ENCODE measurements at places on chromosomes 7 and 10. TPM values are rescaled to one million over a fixed set of nuclear protein-coding genes. Genes with fewer than 3 reads are reported as not detected.
A peak's percentile ranks its signal among the peaks of the same experiment; 100 is the strongest.

DNA sequence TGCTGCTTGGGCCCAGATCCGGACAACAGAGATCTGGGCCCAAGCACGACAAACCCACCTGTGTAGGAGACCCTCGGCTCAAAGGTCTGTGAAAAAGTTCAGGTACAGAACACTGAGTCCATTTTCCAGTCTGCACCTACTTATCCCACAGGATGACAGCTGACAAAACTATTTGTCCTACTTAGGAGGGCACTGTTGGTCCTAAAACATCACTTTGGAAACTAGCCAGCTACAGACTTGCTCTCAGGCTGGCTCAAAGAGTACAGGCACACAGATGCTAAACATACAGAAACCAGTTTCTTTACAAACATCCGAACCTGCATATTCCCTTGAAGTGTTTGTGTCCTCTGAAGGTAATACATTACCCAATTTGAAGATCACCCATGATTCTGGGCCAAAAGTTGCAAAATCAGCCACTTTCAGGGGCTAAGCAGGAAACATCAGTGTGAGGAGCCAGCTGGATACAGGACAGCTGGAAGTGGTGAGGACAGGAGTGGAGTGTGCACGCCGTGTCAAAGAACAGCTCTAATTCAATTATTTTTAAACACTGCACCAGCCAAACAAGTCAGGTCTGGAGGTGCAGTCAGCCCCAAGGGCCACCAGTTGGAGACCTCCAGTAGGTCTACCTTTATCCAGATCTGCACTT is 88.5 kb downstream of the NOC3L start:
- DNase-seq = peak; percentile 78

GRCh38 chr7:13035233-13035632 is 347.8 kb downstream of the ARL4A start:
- no peak for DNase-seq

DNA sequence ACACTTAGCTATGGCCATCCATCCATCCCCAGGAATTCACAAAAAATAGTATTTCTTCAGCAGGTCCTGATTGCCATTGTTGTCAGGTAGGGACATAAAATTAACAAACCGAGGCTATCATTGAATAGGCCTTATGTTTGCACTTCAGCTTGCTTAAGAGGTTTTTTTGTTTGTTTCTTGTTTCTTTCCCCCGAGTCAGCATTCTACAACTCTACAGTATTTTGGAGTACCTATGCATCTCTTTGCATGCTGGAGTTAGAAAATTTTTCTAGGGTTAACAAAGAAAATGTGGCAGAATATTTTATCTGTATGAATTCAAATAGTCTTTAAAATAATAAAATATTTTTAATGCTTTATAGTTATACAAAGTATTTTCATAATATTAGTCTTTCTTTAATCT is 26.3 kb downstream of the CHRM2 start:
- no peak for DNase-seq

- no peak for DNase-seq
Observed at GRCh38 chr10:21083861-21084260, 186.8 kb upstream of the NEBL start.

GRCh38 chr10:110859973-110860376 is 11.8 kb upstream of the PDCD4 start:
- no peak for DNase-seq

DNA sequence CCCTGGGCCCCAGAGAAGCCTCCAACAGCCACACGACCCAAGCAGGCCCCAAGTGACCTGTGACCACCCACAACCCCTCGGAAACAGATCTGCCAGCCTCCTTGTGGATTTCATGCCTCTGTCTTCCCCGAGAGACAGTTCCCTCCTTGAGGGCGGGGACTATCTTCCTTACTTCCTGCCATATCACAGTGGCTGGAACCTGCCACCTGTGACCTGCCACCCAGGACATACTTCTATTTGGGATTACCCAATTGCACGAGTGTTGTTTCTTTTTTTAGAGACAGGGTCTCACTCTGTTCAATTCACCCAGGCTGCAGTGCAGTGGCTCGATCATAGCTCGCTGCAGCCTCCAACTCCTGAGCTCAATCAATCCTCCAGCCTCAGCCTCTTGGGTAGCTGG is 25.9 kb downstream of the TNRC18 start:
- no peak for DNase-seq

- no peak for DNase-seq
Observed at GRCh38 chr10:54137396-54137795, 663.6 kb downstream of the PCDH15 start.

GRCh38 chr7:70420381-70420662 is 711.6 kb upstream of the GALNT17 start:
- DNase-seq = no peak

- DNase-seq = peak; percentile 57
Observed at GRCh38 chr10:123614888-123615287, 51.3 kb upstream of the GPR26 start.

DNA sequence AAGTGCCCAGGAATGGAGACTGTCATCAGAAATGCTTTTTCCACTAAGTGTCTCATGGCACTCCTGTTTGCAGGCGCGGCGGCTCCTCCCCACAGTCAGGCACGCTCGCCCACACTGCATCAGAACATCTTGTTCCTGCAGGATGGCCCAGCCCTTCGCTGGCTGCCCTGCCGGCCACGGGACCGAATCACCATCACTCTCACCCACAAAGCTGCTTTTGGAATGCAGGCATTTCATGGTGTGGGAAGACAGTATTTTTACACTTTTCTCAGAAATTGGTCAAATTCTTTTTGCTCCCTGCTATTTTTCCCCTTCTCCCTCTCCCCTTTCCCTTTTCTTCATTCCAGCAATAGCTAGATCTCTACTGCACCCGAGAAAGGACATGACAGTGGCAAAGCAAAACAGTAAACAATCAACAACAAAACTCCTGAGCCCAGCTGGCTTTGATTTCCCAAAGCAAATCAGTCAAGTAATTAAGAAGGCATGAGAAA is 176.1 kb upstream of the TNS3 start:
- DNase-seq = peak; percentile 53

- no peak for DNase-seq
Observed at GRCh38 chr10:59550061-59550460, 159.6 kb downstream of the SLC16A9 start.

- DNase-seq = peak; percentile 66
Observed at GRCh38 chr10:33460505-33461294, 126.2 kb upstream of the NRP1 start.

DNA sequence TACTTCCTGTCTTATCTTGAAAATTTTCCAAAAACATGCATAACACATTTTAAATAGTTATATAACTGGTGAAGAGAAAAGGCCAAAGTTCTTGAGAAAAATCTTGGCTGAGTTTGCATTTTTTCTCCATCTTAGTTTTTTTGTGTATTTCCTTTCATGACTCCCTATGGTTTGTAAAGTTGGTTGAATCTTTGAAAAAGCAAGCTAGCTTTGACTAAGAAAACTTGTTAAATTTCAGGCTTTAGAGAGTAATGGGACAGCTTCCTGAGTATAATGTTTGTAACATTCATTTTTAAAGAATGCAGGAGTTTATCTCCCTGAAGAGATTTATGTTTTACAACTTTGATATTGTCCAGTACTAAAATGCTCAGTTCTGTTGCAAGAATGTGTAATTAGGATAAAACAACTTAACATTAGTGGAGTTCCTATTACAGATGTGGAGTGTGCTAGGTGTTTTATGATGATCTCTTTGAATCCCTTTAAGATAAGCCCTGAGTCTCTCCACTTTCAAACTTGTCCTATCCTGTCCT is 11.1 kb upstream of the HERPUD2 start:
- no peak for DNase-seq

DNA sequence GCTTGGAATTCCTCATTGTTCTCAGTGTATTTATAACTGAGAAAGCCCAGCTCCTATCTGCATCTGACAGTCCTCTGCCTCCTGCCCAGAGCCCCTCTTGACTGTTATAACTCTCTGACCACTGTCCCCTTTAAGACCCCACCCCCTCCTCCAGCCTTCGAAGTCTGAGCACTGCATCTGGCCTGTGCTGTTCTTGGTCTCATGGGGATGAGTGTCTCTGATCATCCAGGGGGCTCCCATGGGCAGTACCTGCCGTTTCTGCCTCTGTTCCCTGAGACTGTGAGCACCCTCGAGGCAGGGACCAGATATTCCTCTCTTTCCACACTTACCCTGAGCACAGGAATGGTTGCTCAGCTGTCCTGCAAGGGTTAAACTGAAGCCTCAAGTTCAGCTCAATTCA is 7.7 kb downstream of the GHRHR start:
- DNase-seq = no peak

DNA sequence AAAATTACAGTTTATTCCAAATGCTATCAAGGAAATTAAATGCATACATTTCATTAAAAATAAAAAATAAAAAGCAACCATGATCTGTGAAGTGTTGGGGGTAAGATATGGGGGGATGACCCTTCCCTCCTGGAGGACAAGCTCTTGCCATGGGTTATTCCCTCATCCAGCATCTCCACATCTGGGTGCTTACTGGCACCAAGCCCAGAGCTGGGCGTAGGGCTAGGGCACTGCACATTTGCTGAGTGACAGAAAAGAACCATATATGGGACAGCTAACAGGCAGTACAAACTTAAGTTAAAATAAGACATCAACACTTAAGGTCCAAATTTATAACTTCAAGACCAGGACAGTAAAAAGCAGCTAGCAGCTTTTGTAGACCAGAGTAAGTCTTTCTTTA is 10.2 kb downstream of the CCDC6 start:
- DNase-seq = peak; percentile 62

- no peak for DNase-seq
Observed at GRCh38 chr7:51817694-51818225, 501.2 kb upstream of the COBL start.

GRCh38 chr7:130275826-130276297 is 9.2 kb downstream of the CPA2 start:
- no peak for DNase-seq

DNA sequence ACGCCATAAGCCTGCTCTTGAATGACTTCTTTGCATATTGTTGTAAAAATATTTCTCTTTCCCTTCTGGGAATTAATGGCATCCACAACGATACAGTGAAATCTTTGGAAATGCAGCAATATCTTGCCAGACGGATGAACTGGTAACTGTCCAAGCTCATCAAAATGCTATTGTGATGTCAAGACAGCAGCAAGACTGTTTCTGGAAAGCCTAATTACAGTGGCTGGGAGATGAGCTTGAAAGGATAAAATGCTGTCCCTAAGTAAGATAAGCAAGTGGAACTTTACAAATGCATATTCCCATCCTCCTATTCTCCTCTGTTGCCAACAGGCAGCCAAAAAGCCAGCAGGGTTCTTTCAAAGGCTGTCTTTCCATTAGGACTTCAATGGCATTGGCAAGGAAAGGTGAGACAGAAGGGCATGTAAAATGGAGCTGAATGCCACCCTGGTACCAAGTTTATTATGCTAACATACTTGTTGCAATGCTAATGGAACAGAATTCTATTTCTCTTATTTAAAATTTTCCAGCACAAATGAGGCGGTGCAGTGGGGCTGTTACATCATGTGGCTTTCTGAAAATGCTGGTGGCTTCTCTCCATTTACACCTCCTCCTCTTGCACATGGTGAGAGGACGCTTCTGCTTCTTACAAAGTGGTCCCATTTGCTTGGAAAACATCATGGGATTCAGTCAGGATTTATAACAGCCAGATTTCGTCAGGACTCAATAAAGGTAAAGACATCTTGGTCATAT is 178.3 kb upstream of the PTER start:
- no peak for DNase-seq

GRCh38 chr10:101330631-101331225 is 23.2 kb upstream of the BTRC start:
- no peak for DNase-seq

DNA sequence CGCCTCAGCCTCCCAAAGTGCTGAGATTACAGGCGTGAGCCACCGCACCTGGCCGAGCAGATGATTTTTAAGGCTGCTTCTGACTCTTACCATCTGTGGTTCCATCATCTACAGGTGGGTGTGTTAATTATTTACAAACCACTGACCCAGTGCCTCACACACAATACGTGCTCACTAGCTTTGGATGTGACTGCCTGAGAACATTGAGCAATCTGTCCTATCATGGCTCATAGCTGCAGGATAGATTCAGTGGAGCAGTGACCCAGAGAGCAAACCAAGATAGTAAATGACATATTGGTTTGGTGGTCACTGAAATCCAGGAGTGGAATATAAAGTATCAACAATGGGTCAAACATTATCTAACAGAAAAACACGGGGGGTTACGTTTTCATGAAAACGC is 24.1 kb downstream of the GPAM start:
- no peak for DNase-seq

GRCh38 chr10:90665905-90666662 is 191.8 kb downstream of the HTR7 start:
- no peak for DNase-seq

DNA sequence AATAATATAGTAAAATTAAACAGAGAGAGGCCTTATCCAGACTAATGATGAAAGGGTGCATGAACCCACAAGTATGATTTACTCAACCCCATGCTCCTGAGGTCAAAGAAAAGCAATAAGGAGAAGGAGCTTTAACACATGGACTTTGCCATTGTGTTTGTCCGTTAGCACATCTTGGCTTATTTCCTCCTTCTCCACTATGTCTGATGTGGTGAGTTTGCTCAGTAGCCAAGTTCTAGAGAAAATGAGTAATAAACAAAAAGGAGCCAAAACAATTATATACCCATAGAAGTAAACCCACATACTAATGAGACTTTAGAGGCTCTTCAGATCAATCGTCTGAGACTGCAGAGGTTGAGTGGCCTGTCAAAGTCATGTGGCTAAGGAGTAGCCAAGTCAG is 26.1 kb upstream of the ADD3 start:
- DNase-seq = no peak

DNA sequence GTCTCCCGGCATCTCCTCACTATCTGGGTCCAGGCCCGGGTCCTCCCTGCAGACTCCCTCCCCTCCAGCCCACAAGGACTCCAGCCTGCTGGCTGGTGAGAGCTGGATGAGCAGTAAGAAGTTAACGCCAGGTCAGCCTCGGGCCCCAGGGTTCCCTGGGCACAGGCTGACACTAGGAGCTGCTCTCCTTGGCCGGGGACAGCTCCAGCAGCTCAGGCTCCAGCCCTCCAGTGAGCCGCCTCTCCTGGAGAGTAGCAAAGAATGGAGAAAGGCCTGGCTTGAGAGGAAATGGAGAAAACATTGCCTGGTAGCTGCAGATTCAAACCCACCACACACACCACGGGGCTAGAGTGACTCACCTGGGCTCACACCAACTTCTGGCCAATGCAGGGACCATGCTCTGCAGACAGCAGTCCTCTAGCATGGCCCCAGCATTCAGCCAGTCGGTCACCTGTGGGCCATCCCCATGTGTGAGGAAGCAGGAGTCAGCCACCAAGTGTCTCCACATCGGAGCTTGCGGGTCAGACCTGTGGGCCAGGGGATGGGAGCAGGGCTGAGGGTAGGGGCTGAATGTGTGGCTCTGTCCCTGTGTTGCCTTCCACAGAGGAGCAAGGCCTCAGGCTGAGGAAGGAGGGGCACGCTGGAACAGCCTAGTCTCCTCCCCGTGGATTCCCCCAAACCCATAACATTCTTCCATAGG is 6.5 kb downstream of the SAP25 start:
- peak; percentile 44 for DNase-seq

Gene SP8
- not detected for total RNA-seq

Gene C10orf120
- total RNA-seq = not detected

Gene CACNB2
- total RNA-seq = 41.0 TPM

Gene PSD
- total RNA-seq = 9.4 TPM

Gene CCL24
- total RNA-seq = not detected

Gene APBB1IP
- 8.4 TPM for total RNA-seq

Gene SFMBT2
- 11.9 TPM for total RNA-seq

Gene PRKG1
- total RNA-seq = 47.4 TPM

Gene TYSND1
- 6.4 TPM for total RNA-seq

Gene AGR2
- not detected for total RNA-seq

Gene RP9
- total RNA-seq = 15.5 TPM

Gene CPVL
- 13.1 TPM for total RNA-seq

Gene LIPJ
- total RNA-seq = 0.11 TPM

Gene PDCD11
- total RNA-seq = 15.7 TPM

Gene STEAP2
- 46.3 TPM for total RNA-seq

Gene DPYSL4
- total RNA-seq = 6.8 TPM

Gene TACC2
- total RNA-seq = 370 TPM

Gene TACR2
- 0.46 TPM for total RNA-seq
